ENCODE measurements at places on chromosomes 4 and X.

GRCh38 chrX:112645774-112646173 lies 34.0 kb downstream of the LHFPL1 start:
- DNase-seq: no peak

DNA sequence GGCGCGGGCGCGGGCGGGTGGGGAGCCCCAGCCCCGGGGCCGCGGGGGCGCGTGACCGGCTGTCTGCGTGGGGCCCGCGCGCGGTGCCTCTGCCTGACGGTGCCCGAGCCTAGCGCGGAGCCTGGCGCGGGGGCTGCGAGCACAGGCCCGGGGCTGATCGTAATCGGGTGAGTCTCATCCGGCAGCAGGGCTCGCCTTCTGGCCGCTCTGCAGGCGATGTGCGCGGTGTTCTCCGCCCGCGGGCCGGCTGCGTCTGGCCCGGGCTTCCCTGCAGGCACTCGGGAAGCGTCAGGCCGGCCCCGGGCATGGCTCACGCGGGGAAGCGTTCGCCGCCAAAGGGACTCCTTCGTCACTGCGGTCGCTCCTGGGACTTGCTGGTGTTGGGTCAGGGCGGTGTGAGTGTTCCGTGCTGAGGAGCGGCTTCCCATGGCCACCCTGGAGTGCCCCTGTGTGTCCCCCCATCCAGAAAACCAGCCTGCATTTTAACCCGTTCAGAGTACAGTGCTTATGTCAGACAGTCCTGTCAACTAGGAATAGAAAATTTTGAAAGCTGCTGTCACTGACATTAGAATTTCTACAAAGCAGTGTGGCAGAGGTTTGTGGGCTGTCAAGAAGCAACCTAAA lies 40.6 kb downstream of the FAM149A start:
- no peak for DNase-seq

- DNase-seq: no peak
Measured at GRCh38 chr4:131309628-131310027, 1839.5 kb upstream of the PCDH10 start.

DNA sequence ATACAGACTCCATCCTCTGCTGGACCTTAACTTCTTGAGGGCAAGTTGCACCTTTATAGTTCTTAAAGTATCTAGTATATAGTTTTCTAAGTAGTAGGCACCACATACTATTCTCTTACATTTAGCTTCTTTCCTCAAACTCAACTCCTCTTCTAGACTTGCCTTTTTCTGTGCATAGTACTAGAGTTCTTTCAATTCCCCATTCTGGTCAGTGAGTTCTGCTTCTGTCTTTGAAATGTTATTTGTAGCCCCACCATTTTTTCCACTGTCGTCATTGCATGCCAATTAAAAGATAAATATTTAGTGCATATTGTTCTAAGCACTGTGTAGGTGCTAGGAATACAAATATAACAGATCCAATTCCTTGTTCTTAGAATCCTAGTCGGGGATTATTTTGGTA lies 31.6 kb downstream of the CDKL5 start:
- DNase-seq: no peak

- no peak for DNase-seq
Measured at GRCh38 chrX:68193786-68194185, 239.5 kb downstream of the OPHN1 start.

GRCh38 chrX:5907207-5907606 lies 321.5 kb downstream of the NLGN4X start:
- no peak for DNase-seq

GRCh38 chr4:105122350-105122749 lies 24.3 kb upstream of the TET2 start:
- DNase-seq: no peak
